Right hindlimb (tissue), 1 donor: ENCODE measurements at places on chromosomes 12 and 14.

DNA sequence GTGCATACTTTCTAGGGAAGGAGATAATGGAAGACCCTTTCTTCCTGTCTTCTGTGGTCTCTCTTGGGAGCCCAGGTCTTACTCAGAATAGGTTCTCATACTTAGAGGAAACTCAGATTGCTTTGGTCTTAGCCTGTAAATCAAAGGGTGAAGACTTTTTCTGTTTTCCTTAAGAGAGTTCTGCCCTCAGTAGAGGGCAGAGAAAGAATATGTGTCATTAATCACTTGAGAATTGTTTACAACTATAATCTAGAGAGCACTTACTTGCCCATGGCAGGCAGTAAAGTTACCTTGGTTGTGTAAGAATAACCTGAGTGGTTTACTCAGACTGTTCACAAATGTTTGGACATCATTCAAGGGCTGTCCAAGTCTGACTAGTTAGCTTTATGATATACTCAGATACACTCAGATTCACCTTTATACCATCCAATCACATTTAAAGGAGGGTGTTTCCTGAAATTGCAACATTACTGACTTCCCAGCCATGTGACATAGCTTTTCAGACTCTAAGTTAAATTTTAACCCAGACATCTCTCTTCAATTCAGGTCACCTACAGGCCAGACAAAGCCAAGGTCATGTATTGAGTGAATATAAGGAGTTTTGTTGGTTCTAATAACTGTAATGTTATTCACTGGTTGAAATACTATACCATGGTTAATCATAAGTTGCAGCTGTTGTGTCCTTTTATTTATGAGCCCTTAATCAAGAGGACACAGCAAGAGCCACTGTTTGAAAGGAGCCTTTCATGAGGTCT, 372.2 kb downstream of the RAD51B start:
- DNase-seq: no peak

DNA sequence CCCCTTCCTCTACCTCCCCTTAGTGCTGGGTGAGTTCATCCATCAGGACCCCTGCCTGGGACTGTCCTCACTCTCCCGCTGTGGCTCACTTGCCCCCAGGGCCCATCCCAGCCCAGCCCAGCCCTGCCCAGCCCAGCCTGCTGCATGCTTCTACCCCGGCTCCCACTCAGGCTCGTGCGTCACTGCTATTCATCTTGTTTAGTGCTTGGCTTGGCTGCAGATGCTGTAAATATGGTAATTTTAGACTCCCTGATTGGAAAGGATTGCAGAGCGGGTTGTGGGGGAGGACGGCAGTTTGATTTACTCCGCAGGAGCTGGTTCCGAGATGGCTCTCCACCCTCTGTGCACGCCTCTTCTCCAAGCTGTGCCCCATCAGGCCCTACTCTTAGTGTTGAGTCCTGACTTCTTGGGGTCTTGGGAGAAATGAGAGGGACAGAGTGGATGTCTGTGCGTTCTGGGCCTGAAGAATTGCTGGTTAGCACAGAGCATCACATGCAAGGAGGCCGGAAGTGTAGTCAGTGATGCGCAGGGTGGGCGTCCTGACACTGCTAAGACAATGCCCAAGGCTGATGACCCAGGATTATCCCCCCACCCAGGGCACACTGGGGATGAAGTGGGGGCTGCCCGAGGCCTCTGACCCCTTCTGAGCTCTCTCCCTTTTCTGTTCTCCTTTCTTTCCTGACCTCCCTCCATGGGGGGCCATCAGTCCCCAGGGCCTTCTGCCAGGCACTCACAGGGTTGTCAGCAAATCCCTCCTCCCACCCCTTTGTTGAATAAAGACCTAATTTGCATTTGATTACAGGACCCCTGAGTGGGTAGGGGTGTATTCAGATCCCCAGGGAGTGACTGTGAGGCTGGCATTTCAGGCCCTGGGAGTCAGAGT, 244.4 kb downstream of the ZFP36L1 start:
- peak; percentile 93 for DNase-seq

- DNase-seq: peak; percentile 24
These were observed 61.4 kb downstream of the MYF5 start for GRCh38 chr12:80778005-80778541.

GRCh38 chr14:92497391-92497790, 16.2 kb upstream of the RIN3 start:
- no peak for DNase-seq

DNA sequence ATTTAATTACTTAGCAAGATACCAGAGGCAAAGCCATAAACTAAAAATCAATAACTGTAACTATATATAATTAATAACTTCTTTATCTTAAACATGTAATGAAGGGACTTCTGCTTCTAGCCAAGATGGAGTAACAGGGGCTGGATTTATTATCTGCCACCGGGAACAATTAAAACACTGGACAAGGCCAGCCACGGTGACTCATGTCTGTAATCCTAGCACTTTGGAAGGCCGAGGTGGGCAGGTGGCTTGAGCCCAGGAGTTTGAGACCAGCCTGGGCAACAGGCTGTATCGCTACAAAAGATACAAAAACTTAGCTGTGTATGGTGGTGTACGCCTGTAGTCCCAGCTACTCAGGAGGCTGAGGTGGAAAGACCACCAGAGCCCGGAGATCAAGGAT, 113.6 kb downstream of the TAOK3 start:
- DNase-seq: no peak

DNA sequence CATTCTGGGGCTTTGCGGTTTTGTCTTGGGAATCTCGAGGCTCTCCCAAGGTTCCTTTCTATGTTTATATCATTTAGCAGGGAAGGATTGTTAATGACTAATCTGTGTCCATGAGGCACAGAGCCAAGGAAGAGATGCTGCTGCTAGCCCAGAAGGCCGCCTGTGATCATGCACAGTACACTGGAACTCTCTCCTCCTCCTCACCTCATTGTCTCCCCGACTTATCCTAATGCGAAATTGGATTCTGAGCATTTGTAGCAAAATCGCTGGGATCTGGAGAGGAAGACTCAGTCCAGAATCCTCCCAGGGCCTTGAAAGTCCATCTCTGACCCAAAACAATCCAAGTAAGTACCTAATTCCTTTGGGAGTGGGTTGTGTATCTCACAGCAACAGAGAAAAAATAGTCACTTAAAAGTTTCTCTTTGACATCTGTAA, at the start of gene NR1H4:
Gene NR1H4 (plus strand): TSS at position 151 of the 435 bp plus-strand sequence. CDS start 19,458 bp downstream, outside the sequence.
- DNase-seq: no peak
